ENCODE measurements at places on chromosomes 1 and 21. TPM values are rescaled to one million over a fixed set of nuclear protein-coding genes. Genes with fewer than 3 reads are reported as not detected.

Gene NCAM2
- total RNA-seq, result 7.1 TPM

Gene RBM8A
- total RNA-seq, result 82.0 TPM

Gene CLCA1
- total RNA-seq, result not detected

Gene NPPB
- total RNA-seq, result not detected

Gene BSND
- not detected for total RNA-seq

Gene SELENON
- 15.9 TPM for total RNA-seq

Gene MIXL1
- total RNA-seq, result not detected

Gene GBP3
- total RNA-seq, result 7.2 TPM

Gene TMCC2
- total RNA-seq, result 16.5 TPM

Gene TMEM61
- total RNA-seq, result 0.30 TPM

Gene CD1D
- total RNA-seq, result 1.3 TPM

Gene C1orf116
- total RNA-seq, result 6.4 TPM

Gene SFT2D2
- 32.8 TPM for total RNA-seq

Gene LMX1A
- total RNA-seq, result 1.1 TPM

Gene PTCH2
- total RNA-seq, result 7.2 TPM

Gene DRAXIN
- total RNA-seq, result 0.59 TPM

Gene ANGPTL3
- total RNA-seq, result not detected

Gene RGS1
- 13.0 TPM for total RNA-seq

Gene AIM2
- 0.39 TPM for total RNA-seq

Gene ADAMTS5
- 18.2 TPM for total RNA-seq

Gene GJC2
- total RNA-seq, result 1.2 TPM

Gene CHD5
- 1.4 TPM for total RNA-seq

Gene OR2L2
- total RNA-seq, result not detected

Gene HAO2
- total RNA-seq, result 0.20 TPM

Gene TCHHL1
- total RNA-seq, result 17.4 TPM

Gene ATP1A4
- not detected for total RNA-seq

Gene ZNF648
- total RNA-seq, result 0.89 TPM

Gene KCNE2
- total RNA-seq, result 0.69 TPM

Gene TNFAIP8L2
- total RNA-seq, result 2.2 TPM

Gene PRKAA2
- total RNA-seq, result 10.6 TPM

Gene SLAMF8
- 0.20 TPM for total RNA-seq
